Naive thymus-derived CD4-positive, alpha-beta T cell (primary cell): ENCODE measurements at places on chromosomes 3 and 15. TPM values are rescaled to one million over a fixed set of nuclear protein-coding genes. Genes with fewer than 3 reads are reported as not detected.

CCR4 gene
- total RNA-seq: 2.4 TPM

DNA sequence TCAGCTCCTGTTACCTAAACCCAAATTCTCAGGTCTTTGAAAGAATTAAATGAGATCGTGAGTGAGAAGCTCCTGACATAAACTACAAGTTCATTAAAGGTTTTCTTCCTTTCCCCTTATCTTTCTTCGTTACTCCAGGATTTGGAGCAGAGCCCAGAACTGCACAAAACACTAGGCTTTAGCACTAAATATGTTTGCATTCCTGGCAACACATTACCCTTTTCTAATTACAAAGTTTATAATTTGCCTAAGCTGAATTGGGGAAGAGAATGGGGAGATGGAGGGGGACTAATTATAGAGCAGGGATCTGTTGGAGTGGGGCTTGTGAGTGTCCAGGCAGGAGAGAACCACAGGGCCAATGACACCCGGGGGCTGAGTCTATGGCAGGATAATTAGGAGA lies 109.7 kb downstream of the SV2B start:
- no peaks in the 10 kb centered on the region for H3K4me1 ChIP-seq
- no peak overlapping the region for H3K4me3 ChIP-seq
- H3K36me3 ChIP-seq: no peaks in the 10 kb centered on the region
- H3K27ac ChIP-seq: no peak overlapping the region

GRCh38 chr3:114623420-114624046 lies 329.7 kb downstream of the TIGIT start:
- H3K27ac ChIP-seq: no peak overlapping the region
- DNase-seq: no peak
- no peaks in the 10 kb centered on the region for H3K4me1 ChIP-seq
- peaks cover 7% of the 10 kb centered on the region for H3K36me3 ChIP-seq
- no peaks in the 10 kb centered on the region for H3K27me3 ChIP-seq

- H3K36me3 ChIP-seq: peaks cover 28% of the 10 kb centered on the region
- H3K4me3 ChIP-seq: no peak overlapping the region
- no peak overlapping the region for H3K27ac ChIP-seq
- H3K27me3 ChIP-seq: no peaks in the 10 kb centered on the region
- no peak for DNase-seq
- H3K4me1 ChIP-seq: no peaks in the 10 kb centered on the region
Measured at GRCh38 chr15:72203507-72203837, 5.9 kb upstream of the GRAMD2A start.

DNA sequence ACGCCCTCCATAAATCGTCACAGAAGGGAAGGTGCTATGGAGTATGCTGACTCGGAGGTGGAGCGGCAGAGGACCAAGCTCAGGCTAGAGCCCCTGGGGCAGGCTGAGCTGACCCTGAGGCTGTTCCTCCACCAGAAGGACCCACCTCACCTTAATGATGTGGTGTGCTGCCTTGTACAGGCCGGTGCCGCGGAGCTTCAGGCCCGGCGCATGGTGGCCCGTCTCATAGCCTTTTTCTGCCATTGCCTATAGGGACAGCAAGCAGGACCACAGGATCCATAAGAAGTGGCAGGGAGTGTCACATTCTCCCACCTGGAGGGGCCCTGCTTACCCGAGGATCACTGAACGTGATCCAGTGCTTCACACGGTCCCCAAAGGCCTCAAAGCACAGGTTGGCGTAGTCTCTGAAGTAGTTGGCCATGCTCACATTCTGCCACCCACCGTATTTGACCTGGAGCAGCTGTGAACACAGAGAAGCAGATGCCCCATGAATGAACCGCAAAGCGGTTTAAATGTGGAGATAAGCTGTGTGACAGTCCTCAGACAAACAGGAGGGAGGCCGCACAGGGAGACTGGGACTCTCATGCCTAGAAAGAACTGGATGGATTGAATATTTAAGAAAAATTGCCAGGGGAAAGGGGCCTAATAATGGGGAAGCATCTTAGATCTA lies 4.8 kb downstream of the LCTL start:
- no peaks in the 10 kb centered on the region for H3K4me1 ChIP-seq
- no peaks in the 10 kb centered on the region for H3K27me3 ChIP-seq
- no peak overlapping the region for H3K4me3 ChIP-seq
- no peak overlapping the region for H3K27ac ChIP-seq
- DNase-seq: no peak
